ENCODE measurements at places on chromosomes 7 and 10.

- no peak for DNase-seq
These were observed 27.1 kb upstream of the TNRC18 start for GRCh38 chr7:5450549-5451327.

- no peak for DNase-seq
These were observed 20.8 kb upstream of the OPTN start for GRCh38 chr10:13078912-13079775.

DNA sequence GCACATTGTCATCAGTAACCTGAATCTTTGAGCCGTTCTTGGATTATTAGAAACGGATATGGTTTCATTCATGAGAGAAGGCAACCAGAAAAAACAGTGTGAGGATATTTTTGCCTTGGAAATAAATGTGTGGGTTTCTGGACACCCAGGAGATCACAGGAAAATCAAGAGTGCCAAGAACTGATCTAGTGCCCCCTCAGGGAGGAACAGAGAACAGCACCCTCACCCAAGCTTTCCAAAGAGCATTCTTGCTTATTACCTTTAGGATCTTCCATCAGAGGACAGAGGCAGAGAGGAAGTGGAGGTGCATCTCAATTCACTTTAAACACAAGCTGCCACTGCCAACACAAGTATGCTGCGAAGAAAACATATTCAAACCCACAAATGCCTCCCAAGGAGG, 851.5 kb upstream of the COBL start:
- no peak for DNase-seq

DNA sequence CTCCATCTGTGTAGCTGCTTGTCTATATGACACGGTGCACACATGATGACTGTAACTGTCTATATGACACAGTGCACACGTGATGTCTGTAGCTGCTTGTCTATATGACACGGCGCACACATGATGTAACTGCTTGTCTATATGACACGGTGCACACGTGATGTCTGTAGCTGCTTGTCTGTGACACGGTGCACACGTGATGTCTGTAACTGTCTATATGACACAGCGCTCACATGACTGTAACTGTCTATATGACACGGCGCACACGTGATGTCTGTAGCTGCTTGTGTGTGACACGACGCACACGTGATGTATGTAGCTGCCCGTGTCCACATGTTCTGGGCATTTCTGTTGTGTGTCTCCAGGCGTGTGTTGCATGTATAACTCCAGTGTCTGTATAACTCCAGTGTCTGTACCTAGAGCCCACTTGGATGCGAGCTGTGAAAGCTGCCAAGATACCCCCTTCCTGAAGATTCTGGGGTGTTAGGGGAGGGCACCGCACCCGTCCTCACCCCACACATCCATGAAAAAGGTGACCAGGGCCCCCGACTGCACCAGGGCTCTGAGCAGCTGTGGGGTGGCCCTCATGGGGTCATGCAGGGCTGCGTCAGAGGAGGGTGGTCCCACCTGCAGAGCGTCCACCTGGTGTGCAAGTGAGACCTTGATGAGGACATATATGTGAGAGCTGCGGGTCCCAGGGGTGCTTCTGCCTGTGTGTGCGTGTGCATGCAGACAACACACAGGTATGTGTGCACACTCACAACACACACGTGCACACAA, 137.9 kb downstream of the ELFN1 start:
- DNase-seq: no peak

GRCh38 chr10:63265222-63265617, 132.1 kb downstream of the NRBF2 start:
- DNase-seq: no peak

- no peak for DNase-seq
These were observed 36.9 kb downstream of the WASL start for GRCh38 chr7:123711832-123712293.

DNA sequence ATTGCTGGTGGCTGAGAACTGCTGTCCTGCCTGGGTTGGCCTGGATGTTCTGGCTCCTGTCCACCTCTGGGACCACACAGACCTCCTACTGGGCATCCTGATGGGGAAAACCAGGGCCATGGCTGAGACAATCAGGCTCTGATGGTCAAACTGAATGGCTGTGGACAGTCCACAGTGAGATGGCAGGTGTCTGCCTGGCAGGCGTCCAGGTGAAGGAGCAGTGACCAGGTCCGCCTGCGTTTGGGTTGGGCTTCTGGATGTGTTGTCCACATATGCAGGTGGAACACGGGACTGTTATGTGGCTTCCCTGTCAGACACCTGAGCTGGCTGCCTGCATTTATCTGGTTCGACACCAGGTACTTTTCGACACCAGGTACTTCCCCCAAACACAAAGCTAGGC, 241.7 kb downstream of the BUB3 start:
- DNase-seq: no peak

GRCh38 chr10:51620131-51620530, 79.3 kb downstream of the CSTF2T start:
- no peak for DNase-seq

GRCh38 chr7:155885167-155886155, 73.2 kb upstream of the SHH start:
- no peak for DNase-seq

All from activated T-cell treated with anti-CD3 and anti-CD28 coated beads for 48 hours (primary cell).